Activated naive CD4-positive, alpha-beta T cell (primary cell): ENCODE measurements at places on chromosomes 1 and 21.

- no peak for DNase-seq
These were observed 41.7 kb downstream of the ATF3 start for GRCh38 chr1:212650228-212650627.

DNA sequence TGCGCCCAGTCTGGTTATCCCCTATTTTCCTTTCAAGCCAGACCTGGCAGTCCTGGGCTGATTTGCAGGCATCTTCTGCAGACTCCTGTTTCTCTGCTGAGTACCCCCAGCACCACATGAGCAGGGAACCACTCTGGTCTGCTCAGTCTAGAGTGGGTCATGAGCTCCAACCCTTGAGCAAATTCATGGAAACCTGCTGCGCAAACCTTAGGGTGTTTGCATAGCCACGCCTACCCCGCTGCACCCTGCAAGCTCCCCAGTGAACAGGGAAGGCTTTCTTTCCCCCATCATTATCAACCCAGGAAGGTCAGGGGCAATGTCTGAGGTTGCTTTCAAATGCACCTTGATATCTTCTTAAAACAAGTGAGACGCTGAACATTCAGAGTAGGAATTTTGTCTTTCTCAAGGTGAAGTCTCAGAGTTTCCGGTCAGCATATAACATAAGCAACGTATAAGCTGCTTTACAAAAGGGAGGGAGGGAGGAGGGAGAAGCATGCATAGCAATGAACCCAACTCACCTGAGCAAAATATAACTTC is 11.1 kb upstream of the KCNE1 start:
- DNase-seq = no peak

- DNase-seq = no peak
These were observed 15.0 kb upstream of the TGFB2 start for GRCh38 chr1:218330043-218330623.

DNA sequence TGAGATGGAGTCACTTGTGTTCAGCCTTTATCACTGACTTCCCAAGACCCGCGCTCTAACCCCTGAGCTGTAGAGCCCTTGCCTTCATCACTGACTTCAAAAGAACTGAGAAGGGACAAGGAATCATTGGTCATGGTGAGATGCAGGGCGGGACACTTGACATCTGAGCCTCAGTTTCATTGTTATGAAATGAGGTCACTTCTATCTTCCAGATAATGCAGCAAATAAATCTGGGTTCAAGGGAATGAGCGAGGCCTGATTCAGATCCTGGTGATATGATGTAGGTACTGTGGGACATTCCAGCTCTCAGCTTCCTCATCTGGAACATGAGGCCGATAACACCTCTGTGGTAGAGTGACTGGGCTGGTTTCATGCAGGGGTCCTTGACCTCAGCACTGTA is 13.8 kb downstream of the KAZN start:
- no peak for DNase-seq

- no peak for DNase-seq
These were observed 121.1 kb downstream of the PTPRU start for GRCh38 chr1:29357452-29357851.

DNA sequence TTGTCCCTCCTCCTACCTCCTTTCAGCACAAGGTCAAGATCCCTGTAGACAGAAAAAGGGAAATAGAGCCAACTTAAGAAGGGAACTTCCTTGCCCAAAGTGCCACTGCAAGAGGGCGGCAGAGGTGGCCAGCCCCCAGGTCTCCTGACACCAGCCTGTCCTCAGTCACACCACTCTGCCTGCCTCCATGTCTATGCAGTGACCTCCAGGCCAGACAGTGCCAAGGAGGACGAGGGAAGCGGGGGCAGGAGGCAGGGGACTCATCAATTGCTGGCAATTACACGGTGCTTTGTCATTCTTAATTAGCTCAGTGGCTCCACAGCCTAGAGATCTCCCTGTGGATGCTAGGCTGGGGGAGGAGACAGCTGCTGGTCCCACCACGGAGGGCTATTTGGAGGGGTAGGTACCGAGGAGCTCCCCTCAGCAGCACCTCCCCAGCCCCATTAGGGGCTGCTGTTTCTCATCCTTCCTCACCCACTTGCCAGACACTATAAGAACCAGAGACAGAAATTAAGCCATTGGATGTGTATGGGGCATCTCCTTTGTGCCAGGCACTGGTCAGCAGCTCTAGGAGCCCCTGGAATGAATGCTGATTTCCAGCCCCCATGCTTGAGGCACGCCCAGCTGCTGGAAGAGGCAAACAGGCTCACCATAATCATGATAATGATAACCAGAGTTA is 6.1 kb upstream of the LDLRAP1 start:
- DNase-seq = no peak

DNA sequence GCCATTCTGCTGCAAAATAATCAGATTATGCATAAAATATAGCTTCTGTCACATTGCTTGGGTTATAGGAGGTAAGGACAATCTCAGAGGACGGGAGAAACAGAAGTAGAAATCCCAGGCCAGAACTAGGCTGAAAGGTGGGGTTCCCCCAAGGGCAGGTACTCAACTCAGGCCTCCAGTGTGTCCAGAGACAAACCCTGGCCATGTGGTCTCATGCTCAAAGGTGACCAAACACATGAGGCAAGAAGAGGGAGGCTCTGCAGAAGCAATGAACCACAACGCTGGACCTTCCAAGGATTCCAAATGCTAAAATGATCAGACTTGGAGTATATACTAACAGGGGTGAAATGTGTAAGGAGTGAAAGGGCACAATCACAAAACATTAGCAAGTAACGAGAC is 103.8 kb downstream of the DMRTB1 start:
- no peak for DNase-seq

GRCh38 chr1:228781161-228781808 is 46.0 kb downstream of the RHOU start:
- DNase-seq = no peak

DNA sequence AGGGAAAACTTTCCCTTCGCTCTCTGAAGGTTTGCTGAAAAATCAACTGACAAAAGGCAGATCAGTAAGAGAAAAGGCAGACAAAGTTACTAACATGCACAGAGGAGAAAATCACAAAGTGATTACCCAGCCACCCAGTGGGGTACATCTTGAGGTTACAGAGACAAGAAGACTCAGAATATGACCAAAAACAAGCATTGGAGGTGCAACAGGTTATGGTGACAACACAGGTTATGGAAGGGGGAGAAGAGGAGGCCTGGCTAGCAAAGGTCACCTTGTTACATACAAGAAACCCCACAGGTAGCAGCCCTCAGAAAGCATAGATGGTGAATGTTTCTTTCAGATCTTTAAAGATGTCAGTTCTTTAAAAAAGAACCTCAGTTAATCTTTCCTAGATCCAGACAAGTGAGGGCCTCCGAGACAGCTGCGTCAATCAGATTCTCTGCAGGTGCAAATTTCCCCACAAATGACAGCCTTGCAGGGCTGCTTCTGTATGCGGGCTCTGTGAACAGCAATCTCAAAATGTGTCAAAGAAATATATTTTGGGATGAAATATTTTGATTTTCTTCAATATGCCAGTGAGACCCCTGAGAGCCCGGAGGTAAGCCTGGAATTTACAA is 207.6 kb upstream of the RAB4A start:
- DNase-seq = no peak

DNA sequence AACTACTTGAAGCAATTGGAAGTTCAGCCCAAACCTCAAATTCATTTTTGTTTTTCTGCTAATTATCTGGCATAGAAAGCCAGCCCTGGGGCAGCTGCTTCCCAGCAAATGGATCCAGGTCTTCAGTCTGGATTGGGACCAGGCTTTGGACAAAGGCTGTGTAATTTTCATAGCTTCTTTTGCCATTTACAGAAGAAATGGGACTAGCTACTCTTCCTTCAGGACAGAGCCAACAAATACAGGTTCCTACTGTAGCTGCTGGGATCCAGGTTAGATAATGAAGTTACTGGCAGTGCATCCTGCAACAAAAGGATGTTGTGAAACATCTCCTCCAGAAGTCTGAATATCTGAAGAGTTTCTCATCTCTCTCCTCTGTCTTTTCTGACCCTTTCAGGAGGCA is 171.5 kb upstream of the CAMK1G start:
- DNase-seq = no peak
